Inflammatory macrophage treated with lipopolysaccharide for 4 hours (primary cell): ENCODE measurements at places on chromosomes 13 and 19.
A peak's percentile ranks its signal among the peaks of the same experiment; 100 is the strongest.

DNA sequence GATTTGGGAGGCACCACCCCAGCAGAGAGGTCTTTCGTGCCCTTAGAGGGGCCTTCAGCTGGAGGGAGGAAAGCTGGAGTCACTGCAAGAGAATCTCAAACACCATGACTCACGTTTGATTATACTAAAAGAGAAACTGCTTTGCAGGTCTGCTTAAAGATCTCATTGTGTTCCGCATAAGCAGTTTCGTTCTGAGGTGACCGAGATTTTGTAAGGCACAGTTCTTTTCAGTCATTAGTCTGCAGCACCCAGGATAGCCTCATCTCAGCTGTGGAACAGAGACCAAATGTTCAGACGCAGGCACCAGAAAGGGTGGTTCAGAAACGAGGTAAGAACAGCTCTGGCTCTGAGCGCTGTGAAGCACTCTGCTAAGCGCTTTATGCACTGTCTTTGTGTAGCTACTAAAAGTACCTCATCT is 71.2 kb upstream of the GTF3A start:
- DNase-seq: no peak

DNA sequence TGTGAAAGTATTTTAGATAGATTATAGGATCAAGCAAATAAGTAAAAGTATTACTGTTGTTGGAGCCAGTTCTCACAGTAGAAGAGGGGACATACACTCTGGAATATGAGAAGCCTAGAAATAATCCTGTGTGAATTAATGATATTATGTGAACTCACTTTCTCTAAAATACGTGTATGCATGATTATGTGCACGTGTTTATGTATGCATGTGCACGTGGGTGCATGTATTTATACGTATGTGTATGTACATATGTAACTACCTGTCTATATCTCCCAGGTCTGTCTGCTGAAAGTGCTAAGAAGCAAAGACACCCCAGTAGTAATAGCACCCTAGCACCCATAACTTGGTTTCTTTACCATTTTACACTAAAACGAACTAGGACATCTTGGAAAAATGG is 41.5 kb upstream of the PDX1 start:
- no peak for DNase-seq

DNA sequence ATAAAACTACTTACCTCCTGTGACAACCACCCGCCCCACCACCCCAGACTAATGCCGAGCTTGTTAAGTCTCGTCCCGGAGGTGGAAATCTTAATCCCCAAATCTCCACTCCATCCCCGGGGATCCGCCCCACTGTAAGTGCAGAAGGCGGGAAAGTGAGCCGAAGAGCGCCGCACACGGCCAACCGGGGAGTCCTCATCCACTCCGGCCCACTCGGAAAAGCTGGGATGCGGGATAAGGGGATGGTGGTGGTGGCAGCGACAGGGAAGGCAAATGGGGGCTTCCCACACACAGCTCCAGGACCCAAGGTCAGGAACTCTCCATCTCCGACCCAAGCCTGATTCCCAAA is 621 bp downstream of the FBL start:
- no peak for DNase-seq

GRCh38 chr13:100363874-100364273 is 224.7 kb downstream of the GGACT start:
- no peak for DNase-seq

GRCh38 chr19:13865571-13866462 is 11.1 kb upstream of the NANOS3 start:
- no peak for DNase-seq

GRCh38 chr19:6026390-6027227 is 48.7 kb upstream of the RANBP3 start:
- no peak for DNase-seq

- DNase-seq: no peak
Measured at GRCh38 chr13:113814435-113814821, 49.4 kb downstream of the GAS6 start.

DNA sequence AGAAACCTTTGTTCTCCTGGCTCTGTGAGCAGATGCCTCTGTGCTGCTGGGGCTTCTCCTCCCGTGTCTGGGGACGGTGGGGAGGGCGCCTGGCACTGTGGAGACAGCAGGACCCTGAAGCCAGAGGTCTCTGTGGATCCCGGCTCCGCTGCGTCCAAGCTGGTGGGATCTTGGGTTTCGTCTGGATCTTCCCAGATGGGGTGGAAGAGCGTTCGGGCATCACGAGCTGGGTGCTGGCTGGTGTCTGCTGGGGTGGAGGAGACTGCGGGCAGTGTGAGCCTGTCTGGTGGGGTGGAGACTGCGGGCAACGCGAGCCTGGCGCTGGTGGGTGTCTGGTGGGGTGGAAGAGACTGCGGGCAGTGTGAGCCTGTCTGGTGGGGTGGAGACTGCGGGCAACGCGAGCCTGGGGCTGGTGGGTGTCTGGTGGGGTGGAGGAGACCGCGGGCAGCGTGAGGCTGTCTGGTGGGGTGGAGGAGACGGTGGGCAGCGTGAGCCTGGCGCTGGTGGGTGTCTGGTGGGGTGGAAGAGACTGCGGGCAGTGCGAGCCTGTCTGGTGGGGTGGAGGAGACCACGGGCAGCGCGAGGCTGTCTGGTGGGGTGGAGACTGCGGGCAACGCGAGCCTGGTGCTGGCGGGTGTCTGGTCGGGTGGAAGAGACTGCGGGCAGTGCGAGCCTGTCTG is 5.6 kb downstream of the TEX29 start:
- DNase-seq: no peak

- DNase-seq: no peak
Measured at GRCh38 chr13:30423891-30424290, 1.6 kb downstream of the UBE2L5 start.

GRCh38 chr19:29457413-29457812 is 68.4 kb upstream of the VSTM2B start:
- DNase-seq: no peak

GRCh38 chr13:64186503-64187250 is 2771.0 kb upstream of the PCDH20 start:
- no peak for DNase-seq

GRCh38 chr19:1239796-1240737 is 1.5 kb upstream of the ATP5F1D start:
- peak; percentile 94 for DNase-seq

- DNase-seq: no peak
Measured at GRCh38 chr13:109782823-109783431, 3.5 kb downstream of the IRS2 start.

- DNase-seq: no peak
Measured at GRCh38 chr19:31264041-31264778, 85.0 kb downstream of the TSHZ3 start.

DNA sequence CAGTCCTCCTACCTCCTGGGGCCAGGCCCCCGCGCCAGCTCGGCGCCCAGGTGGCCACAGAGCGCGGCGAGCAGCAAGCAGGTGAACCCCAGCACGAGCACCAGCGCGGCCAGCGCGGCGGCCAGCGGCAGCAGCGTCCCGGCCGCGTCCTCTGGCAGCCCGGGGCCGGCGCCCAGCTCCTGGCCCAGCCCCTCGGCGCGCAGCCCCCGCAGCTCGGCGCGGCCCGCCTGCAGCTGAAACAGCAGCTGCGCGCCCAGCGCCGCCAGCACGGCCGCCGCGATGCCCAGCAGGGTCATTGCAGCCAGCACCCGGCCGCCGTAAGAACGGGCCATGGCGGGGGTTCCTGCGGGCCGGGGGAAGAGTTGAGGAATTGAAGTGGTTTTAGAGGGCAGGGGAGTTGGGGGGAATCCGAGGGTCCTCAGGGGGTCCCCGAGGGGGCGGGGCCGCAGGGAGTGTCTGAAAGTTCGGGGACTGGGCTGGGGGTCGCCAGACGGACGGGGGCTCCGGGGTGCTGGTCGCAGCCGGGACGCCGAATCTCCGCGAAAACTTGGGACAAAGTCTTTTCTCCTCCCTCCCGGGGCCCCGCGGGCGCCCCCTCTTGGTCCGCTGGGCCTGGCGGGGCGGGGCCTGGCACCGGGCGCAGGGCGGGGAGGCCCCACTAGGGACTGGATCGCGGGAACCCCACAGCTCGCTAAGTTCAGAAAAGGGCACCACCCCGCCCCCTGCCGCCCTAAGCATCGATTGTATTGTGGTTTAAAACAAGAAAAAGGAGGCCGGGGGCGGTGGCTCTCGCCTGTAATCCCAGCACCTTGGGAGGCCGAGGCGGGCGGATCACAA is at the start of gene TMEM221:
Gene TMEM221 (minus strand): TSS at position 538 of the 837 bp plus-strand sequence. CDS start 206 bp downstream, at position 332.
- peak; percentile 24 for DNase-seq

DNA sequence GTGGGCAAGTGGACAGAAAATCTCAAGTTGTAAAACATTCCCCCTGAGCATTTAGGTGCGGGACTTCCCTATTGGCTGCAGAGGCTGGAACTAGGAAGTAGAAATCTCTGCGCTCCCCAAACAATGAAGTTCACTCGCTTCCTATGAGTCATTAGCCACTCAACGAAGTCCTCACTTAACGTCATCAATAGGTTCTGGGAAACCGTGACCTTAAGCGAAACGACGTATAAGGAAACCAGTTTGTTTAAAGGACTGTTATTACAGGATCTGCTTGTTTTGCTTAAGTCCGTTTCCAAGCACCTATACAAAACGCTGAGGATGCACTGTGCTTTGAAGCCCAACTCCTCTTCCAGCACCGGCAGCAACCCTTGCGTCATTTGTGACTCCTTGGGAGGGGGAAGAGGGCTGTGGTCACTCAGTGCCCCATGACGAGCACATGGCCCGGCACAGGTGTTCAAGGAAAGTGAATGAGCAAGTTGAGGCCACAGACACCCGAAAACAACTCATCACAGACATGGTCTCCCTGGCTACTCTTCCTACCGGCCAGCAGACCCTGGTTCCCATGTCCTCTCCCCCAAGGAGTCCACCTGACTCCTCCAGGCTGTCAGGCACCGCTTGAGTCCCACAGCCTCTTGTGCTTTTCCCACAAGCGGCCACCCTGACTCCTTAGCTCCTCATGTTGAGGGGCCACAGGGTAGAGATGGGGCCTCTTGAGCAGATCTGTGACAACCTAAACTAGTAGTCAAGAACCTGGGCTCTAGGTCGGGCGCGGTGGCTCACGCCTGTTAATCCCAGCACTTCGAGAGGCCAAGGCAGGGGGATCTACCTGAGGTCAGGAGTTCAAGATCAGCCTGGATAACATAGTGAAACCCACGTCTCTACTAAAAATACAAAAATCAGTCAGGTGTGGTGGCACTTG is 4.8 kb downstream of the RPS16 start:
- peak; percentile 98 for DNase-seq

DNA sequence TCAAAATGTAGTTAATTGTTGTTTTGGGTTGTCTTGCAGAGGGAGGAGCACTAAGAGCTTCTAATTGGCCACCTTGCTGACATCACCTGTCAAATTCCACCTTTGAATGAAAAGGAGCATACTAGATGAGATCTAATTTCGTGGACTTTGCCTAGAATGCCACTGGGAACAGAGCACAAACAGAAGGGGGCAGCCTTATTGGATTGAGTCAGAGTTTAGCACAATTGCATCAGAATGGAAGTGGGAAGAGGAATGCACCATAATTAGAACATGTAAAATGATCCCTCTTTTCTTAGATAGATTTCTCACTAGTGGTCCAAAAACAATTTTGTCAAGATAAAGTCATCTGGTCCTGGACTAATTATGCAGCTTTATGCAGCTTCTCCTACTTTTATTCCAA is 1552.2 kb downstream of the PCDH9 start:
- no peak for DNase-seq

- no peak for DNase-seq
Measured at GRCh38 chr19:524062-524674, 7.4 kb upstream of the CDC34 start.

- no peak for DNase-seq
Measured at GRCh38 chr19:35307931-35308330, 16.0 kb downstream of the MAG start.

DNA sequence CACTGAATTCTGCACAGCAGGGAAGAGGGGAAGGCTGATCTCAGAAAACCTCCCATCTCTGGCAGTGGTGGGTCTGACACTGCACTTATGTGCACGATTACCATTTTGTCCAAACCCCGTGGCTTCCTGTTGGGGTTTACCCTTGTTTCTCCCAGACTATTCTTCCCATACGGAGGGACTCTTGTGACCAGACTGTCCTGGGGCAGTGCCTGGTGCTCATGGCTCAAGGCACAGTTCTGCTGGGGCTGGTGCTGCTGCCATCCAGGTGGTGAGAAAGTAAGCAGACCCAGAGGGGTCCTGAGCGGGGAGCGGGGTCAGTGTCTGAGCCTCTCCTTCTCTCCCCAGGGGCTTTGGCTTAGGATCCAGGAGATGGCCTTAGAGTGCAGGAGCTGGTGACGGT is 5.1 kb upstream of the SIGLEC9 start:
- DNase-seq: peak; percentile 86

DNA sequence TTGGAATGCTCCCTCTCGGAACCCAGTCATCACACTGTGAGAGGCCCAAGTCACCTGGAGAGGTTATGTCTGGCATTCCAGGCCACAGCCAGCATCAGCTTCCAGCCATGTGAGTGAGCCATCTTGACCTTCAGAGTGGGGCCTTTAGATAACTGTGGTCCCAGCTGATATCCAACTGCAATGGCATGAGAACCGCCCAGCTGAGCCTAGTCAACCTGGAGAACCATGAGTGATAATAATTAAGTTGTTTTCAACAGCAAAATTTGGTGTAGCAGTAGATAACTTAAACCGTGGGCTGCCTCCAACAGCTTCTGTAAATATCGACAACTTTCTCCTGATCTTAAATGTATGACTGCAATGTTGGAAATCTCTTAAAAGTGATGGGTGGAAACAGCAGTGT is 24.6 kb downstream of the DYRK1B start:
- no peak for DNase-seq

DNA sequence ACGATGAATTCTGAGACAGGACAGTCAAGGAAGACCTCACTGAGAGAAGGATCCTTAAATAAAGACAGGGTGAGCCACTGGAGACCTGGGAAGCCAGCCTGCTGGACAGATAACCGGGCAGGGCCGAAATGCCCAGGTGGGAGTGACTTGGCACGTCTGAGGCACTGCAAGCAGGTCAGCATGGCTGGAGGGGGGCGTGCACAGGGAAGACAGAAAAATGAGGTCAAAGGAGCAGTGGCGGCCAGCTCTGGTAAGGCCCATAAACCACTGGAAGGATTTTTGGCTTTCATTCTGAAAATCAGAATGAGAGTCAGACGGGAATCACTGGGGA is 5.8 kb upstream of the ATP1A3 start:
- DNase-seq: no peak

DNA sequence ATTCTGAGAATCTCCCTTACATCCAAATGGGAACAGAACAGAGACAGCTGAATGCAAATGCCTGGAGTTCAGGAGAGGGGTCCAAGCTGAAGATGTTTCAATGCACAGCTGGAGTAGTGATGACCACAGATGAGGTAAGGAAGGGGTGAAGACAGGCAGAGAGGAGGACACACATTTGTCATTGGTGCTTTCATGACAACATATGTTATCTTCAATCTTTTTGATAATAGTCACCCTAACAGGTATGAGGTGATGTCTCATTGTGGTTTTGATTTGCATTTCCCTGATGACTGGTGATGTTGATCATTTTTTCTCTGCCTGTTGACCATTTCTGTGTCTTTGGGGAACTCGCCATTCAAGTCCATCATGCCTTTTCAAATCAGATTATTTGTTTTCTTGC is 19.2 kb downstream of the SIGLEC7 start:
- DNase-seq: no peak
